NCI-H1105 treated with DMSO at 0.1 percent for 48 hours (cell line): ENCODE measurements at places on chromosomes 4 and X.

DNA sequence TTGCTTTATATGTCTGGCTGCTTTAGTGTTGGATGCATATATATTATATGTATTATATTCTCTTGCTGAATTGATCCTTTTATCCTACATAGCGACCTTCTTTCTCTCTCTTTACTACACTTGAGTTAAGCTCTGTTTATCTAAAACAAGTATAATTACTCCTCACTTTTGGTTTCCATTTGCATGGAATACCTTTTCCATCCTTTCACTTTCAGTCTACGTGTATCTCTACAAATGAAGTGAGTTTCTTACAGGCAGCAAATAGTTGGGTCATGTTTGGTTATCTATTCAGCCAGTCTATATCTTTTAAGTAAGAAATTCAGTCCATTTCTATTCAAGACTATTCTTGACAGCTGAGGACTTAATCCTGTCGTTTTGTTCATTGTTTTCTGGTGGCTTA, 167.5 kb upstream of the USP38 start:
- no peak for DNase-seq

DNA sequence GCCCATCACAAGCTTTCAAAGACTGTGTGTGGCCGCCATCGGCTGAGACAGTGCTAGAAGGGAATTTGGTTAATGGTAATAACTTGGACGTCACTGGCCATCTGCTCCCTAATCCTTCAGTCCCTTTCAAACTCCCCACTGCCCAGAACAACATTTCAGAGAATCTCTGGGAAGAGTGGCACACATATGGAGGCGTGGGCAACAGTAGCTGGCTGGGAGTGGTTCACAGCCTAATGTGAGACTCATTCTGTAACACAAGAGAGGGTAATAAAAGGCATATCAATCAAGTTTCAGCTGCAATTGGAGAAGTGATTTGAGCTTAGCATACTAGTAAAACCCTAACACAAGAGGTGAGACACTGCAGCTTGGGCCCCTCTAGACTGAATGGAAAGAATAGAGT, 15.4 kb downstream of the SMIM10 start:
- no peak for DNase-seq

DNA sequence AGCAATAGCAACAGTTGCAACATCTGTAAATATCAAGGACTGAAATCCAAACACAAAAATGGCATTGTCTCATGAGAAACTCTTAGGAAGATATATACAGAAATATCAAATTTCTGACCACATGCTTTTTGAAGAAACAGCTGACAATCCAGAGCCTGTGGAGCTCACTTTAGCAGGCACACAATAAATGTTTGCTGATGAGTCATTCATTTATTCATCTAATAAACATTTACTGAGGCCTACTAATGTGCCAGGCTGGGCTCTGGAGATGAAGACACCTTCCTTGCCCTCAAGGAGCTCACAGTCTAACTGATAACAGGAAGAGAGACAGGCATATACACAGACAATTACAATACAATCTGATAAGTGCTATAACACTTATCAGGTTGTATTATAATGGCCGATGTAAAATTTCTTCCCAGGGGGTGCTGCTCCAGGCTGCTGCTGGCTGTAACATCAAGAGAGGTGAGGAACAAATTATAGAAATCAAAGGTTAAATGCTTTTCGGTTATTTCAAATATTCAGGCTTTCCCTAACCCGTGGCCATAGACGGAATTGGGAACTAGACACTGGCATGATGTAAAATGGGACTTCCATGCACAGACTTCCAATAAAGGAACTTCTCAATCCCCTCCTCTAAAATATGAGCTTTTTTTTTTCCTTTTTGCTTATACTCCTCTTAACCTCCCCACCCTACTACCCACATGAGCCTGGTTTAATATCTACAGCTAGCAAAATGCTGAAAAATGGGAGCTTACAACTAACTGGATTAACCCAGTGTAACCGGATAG, 16.8 kb upstream of the ZCCHC13 start:
- DNase-seq = no peak

GRCh38 chr4:141569141-141569540, 67.2 kb upstream of the IL15 start:
- no peak for DNase-seq

- no peak for DNase-seq
Observed at GRCh38 chrX:103573202-103573601, 12.1 kb upstream of the TCEAL4 start.

GRCh38 chr4:21009956-21010355, 309.7 kb downstream of the PACRGL start:
- no peak for DNase-seq

- no peak for DNase-seq
Observed at GRCh38 chr4:66017671-66018070, 347.4 kb upstream of the EPHA5 start.

GRCh38 chr4:133143775-133144430, 5.2 kb upstream of the PCDH10 start:
- DNase-seq = no peak
